ENCODE measurements at places on chromosomes 7 and 10.

DNA sequence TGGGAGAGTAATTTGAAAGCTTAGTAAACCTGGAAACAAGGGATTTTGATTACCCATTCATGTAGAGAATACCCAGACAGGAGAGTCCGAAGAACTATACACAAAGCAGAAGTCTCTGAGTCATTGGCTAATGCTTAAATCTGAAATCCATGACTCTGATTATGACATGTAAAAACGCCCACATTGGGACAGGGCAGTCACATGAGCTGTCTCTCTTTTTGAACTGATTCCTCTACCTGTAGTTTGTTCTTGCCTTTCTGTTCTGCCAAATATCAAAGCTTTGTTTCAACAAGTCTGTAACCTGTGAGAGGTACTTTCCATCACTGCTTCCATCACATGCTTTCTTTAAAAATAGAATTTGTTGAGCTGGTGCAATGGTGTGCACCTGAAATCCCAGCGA is 4.3 kb upstream of the GPNMB start:
- DNase-seq = peak; percentile 5

GRCh38 chr10:930625-931325 is 730 bp downstream of the LARP4B start:
- DNase-seq = peak; percentile 36

GRCh38 chr7:43192806-43193460 is 80.5 kb downstream of the HECW1 start:
- DNase-seq = no peak

DNA sequence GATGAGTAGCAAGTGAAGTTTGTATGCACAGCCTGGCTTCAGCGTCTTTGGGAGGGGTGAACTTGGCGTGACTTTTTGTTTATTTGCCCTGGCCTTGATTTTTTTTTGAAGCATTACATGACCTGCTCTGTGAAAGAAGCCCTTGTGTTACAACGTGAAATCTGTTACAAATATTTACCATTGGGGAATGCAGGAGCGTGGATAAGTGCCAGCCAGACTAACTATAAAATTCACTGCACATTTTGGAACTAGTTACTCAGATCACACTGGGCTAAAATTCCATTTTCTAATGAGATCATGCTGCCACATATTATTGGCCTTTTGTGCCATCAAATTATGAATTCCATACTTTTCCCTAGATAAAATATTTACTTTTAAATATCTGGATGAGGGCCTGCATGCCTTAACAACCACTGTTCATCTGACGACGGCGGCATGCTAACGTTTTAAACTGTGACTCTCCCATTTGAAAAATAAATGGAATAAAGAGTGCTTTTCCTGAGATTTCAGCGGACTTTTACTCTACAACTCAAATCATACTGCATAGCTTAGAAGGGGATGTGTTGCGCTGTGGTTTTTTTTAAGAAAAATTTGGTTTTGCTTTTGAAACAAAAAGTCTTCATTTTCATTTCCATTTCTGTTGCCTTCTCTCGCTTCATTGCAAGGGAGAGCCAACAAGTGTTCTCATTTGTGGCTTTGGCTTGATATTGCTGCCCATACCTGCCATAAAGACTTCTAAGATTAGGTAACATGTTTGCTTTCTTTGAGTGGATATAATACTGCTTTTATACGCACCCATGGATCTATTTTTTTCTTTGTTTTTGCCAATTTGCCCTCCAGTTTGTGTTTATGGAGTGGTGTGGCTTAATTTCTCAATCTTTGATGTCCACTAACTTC is 352.2 kb downstream of the TFEC start:
- DNase-seq = no peak

DNA sequence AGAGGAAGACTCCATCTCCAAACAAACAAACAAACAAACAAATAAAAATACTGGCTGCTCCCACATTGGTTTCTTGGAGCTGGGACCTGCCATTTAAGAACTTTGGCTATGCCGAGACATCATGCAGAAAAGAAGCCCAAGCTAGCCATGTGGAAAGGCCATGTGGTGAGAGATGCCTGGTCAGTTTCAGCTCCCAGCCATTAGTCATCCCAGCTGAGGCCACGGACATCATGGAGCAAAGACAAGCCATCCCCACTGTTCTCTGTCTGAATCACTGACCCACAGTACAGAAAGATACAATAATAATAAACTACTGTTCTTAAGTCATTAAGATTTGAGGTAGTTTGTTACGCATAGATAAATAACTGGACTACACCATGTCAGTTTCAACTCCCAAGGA is 70.0 kb upstream of the PCBD1 start:
- no peak for DNase-seq

- peak; percentile 90 for DNase-seq
Observed at GRCh38 chr10:124719213-124719851, 24.8 kb downstream of the FAM53B start.

DNA sequence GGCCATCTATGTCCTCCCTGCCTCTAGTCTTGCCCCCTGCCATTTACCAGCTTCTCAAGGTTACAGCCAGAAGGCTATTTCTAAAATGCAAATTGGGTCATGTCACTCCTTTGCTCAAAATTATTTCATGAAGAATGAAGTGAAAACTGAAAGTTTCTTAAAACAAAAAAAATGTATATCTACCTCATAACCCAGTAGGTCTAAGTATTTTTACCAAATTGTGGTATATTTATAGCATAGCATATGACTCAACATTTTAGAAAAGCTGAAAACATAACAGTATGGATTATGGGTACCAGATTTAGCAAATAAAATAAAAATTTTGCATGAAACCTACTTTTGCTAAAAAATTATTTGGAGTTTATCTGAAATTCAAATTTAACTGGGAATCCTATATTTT is 78.4 kb downstream of the SLC16A9 start:
- DNase-seq = no peak

DNA sequence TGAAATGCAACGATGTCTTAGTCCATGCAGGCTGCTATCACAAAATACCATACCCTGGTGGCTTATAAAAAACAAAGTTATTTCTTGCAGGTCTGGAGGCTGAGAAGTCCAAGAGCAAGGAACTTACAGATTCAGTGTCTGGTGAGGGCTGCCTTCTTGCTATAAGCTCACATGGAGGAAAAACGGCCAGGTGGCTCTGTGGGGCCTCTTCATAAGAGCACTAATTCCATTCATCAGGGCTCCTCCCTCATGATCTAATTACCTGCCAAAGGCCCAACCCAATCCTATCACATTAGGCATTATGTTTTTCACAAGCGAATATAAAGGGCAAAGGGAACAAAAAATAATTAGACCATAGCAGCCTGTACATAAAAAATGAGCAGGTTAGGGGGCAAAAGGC is 35.4 kb downstream of the PAPSS2 start:
- DNase-seq = no peak

- DNase-seq = no peak
Observed at GRCh38 chr10:118842843-118843624, 88.3 kb upstream of the CACUL1 start.

DNA sequence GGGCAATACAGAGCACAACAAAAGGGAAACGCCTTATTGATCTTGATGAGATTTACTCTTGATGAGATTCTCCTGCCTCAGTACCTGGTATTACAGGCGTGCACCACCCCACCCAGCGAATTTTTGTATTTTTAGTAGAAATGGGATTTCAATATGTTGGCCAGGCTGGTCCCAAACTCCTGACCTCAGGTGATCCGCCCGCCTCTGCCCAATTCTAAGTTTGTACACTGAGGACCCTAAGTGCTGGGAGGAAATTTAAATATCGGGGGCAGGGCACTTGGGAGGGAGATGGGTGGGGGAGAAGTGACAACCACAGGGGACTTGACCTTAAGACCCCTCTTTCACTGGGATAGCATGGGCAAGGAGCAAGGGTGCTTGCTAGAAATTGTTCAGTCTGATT is 14.1 kb downstream of the HNRNPF start:
- DNase-seq = no peak

- DNase-seq = no peak
Observed at GRCh38 chr10:23293973-23294590, 50.5 kb downstream of the C10orf67 start.

GRCh38 chr7:36110584-36110983 is 42.5 kb upstream of the EEPD1 start:
- DNase-seq = no peak

DNA sequence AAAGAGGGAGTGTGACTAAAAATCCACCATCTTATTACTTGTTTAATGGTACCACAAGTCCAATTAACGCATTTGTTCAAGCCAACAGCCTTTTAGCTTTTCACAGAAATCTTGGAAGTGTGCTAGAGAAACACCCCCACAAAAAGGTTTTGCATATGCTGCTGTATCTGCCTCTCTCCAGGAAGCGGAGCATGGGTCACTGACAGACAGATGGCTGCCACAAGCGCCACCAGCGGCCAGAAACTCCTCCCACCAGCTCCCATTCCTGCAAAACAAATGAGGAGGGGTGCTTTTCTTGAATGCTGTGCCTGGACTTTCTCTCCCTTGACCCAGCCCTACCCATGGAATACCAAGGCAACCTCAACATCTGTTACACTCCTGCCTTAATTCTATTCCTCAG is 176.3 kb upstream of the LRGUK start:
- DNase-seq = no peak

- peak; percentile 13 for DNase-seq
Observed at GRCh38 chr7:43454936-43455518, 127.9 kb upstream of the STK17A start.

GRCh38 chr10:15485027-15485426 is 113.9 kb upstream of the FAM171A1 start:
- no peak for DNase-seq

- DNase-seq = peak; percentile 66
Observed at GRCh38 chr7:157432957-157433576, 96.3 kb downstream of the DNAJB6 start.

DNA sequence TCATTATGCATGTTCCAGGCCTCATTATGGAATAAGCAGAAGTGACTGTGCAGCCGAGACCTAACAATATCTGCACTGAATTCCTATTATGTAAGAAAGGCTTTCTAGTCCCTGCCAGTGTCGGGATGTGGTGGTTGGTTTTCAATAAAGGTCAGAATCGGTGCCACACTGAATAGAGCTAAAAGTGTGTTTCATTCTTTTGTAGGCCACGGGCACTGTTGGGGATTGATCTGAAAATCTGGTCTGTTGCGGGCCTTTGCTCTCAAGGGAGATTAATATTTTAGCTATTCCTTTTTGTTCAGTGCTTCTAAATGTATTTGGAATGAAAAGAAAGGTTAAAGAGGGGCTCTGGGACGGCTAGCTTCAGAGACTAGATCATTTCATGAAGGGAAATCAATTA is 559.4 kb upstream of the GALNT17 start:
- DNase-seq = no peak

DNA sequence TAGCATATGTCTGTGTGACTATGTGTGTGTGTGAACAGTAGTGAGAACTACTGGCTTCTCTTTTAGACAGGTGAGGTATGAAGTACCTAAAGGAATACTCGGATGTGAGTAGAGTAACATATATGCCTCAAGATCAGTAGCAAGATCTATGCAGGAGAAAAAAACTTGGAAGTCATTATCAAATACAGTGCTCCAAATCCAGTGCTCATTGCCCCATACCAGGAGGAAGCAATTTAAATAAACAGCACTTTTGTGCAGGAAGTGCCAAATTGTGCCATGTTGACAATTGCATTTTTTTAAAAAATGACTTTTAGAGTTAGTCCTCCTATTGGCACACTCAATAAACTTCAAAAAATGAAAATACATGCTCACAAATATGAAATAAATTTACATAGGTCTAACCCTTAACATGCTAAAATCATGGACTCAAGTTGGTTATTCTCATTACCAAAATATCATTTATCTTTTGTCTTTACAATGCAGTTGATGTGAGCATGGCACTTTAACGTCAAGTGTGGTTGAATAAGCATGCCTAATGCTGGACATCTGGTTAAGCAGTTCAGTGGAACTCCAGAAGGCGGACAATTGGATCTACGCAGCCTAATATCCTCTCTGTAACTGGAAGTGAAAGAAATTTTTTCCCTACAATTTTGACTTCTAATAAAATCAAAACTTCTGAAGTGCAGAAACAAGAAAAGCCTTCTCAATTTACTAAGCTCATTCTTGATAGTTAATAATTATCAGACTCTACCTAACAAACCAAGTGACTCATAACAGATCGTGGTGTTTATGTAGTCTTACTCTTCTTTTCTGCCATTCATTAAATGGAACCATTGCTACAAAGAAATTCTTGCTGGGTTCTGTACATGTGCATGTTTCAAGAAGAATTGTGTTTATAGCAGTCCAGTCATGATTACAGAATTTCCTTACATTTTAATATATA is 195.2 kb downstream of the MDFIC start:
- no peak for DNase-seq

DNA sequence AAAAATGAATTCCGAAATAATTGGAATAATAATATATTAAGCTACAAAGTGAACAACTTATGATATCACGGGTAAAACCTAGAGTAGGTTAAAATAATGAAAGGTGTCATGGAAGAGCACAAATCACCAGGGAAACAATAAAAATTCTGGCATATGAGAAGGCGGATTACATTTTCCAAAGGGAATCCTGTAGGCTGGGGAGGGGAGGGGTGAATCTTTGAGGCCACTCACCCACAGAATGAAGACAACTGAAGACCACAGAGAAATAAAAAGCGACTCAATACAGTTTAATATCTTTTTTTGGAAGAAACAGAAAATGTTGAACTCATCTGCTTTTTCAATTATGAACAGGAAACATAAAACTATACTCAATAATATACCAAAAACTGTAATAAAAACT is 129.4 kb upstream of the HPS1 start:
- DNase-seq = no peak

DNA sequence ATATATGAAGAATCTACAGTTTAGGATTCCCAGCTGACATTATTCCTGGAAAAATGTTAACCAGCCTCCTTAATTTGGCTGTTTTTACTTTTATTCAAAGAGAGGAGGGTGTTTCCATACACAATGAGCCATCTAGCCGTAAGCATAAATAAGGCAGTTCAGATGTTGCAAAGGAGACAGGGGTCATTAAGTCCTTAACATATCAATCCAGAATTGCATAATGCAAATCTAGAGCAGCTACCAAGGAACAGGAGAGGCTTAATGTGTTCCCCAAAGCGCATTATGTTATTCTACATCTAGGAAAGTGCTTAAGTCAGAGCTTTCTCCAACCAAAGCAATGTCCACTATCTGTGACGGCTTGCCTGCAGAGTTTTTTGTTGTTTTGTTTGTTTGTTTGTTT is 32.4 kb upstream of the TCF7L2 start:
- DNase-seq = no peak

GRCh38 chr7:132941428-132941827 is 140.5 kb downstream of the CHCHD3 start:
- no peak for DNase-seq
